ENCODE measurements at places on chromosomes 13 and 19. TPM values are rescaled to one million over a fixed set of nuclear protein-coding genes. Genes with fewer than 3 reads are reported as not detected.

Gene ZNF546
- total RNA-seq = 6.8 TPM

Gene FBXO27
- 19.8 TPM for total RNA-seq

Gene MYPOP
- total RNA-seq = 12.8 TPM

Gene FLT3
- 0.12 TPM for total RNA-seq

Gene ZNF677
- 22.2 TPM for total RNA-seq

Gene C19orf85
- total RNA-seq = not detected

Gene SNRNP70
- total RNA-seq = 98.3 TPM

Gene DDX49
- 24.2 TPM for total RNA-seq

Gene PSG3
- not detected for total RNA-seq

Gene ALKBH7
- 93.7 TPM for total RNA-seq

Gene KRTDAP
- total RNA-seq = not detected

Gene OR10H1
- total RNA-seq = not detected

Gene ZNF444
- total RNA-seq = 18.3 TPM

Gene KLK15
- total RNA-seq = not detected

Gene LYL1
- 7.5 TPM for total RNA-seq

Gene TUBB4A
- 4.2 TPM for total RNA-seq

Gene CBLC
- total RNA-seq = not detected

Gene OR7A5
- not detected for total RNA-seq

Gene ZNF573
- 11.0 TPM for total RNA-seq

Gene TTC9B
- not detected for total RNA-seq

Gene TEX101
- total RNA-seq = not detected

Gene MUC16
- 1.7 TPM for total RNA-seq

Gene MYCBP2
- 86.9 TPM for total RNA-seq

Gene RFPL4A
- not detected for total RNA-seq

Gene EBI3
- total RNA-seq = 1.2 TPM

Gene PDE4C
- not detected for total RNA-seq

Gene MEX3D
- total RNA-seq = 12.0 TPM

Gene UBE2L5
- total RNA-seq = not detected

Gene ZNF773
- 5.3 TPM for total RNA-seq

All from left cardiac atrium (tissue), 4 donors.